ENCODE measurements at places on chromosomes 6 and 20.

GRCh38 chr20:23296841-23297701 lies 53.5 kb upstream of the NXT1 start:
- DNase-seq = no peak

DNA sequence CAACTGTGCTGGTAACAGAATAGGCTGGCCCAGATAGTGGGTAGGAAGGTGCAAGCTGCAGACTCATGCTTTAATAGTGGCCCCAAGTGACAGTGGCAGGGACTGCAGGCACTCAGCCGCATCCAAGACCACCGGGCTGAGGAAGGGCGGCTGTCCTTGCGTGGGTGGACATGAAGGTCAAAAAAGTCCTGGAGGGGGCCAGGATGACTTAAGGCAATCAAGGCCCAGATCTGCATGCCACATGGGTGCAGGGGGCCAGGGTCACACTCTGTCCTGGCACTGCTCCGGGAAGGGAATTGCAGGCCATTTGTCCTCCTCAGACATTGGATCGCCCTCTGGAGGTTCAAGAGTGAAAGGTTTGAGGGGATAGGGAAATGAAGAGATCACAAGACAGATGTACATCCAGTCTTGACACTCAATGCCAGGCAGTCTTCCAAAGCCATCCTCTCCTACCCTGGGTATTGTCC lies 10.4 kb upstream of the VNN2 start:
- peak; percentile 60 for DNase-seq

GRCh38 chr20:61520893-61521460 lies 268.9 kb downstream of the CDH4 start:
- no peak for DNase-seq

DNA sequence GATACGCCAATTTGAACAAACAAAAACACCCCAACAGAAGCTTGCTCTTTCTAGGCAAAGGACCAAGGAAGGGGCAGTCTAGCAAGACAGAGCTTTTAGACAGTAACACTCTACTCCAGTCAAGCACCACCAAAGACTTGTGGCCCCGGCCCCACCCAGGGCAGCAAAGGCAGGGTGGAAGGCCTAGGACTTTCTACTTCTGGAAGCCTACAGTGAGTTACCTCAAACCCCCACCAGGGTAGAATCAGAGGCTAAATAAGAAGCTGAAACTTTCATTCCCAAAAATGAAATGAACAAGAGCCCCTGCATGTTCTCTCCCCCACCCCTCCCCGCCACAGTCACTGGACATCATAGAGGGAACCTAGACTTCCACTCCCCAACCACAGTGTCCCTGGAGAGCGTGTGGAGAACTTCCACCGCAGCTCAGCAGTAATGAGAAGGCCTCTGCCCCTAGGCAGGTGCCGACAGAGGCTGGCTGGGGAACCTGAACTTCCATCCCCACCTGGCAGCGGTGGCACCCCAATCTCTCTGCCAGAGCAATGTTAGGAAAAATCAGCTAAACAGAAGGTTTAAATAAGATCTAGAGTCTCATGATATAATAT lies 40.0 kb downstream of the KATNA1 start:
- no peak for DNase-seq

GRCh38 chr20:4014031-4014474 lies 1.3 kb downstream of the RNF24 start:
- DNase-seq = peak; percentile 78

GRCh38 chr20:57660181-57660921 lies 40.1 kb upstream of the ZBP1 start:
- DNase-seq = peak; percentile 0

Measured in body of pancreas (tissue), 4 donors.